ENCODE measurements at places on chromosomes 5 and 9.
A peak's percentile ranks its signal among the peaks of the same experiment; 100 is the strongest.

DNA sequence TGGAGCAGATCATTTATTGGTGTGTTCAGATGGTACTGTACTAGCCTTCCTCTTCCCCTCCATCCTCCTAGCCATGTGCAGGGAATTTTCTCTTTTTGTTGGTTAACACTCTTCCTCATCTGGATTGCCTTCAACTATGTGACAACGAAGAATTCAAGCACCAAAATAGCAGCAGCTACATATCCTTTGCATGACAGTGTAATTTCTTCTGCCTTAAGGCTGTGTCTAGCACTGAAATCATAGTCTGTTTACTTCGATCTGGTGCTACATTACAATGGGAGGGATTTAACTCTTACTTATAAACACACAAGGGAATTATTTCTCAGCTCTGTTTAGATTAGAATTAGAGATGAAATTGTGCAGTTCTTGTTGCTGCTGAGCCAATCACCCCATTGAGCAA is 260.4 kb downstream of the ARL15 start:
- no peak for DNase-seq

GRCh38 chr5:172274951-172275753 is 8.4 kb downstream of the UBTD2 start:
- no peak for DNase-seq

GRCh38 chr5:126499853-126500342 is 76.7 kb downstream of the GRAMD2B start:
- peak; percentile 63 for DNase-seq

GRCh38 chr5:151072630-151073025 is 8.2 kb downstream of the TNIP1 start:
- DNase-seq, result no peak

DNA sequence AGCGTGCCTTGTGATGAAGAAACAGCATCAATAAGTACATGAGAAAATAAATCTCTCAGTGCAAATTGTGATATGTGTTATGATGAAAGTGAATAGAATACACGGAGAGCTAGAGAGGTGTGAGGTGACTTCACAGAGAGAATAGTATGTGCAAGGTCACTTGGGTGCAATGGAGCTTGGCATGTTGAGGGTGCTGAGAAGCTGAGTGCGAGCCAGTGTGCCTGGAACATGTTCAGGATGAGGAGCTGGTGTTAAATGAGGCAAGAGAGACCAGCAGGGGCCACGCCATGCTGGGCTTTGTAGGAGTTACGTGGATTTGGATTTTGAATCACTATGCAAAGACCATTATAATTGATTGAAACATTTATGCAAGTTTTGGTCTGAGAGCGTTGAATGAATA is 12.8 kb upstream of the RPS23 start:
- DNase-seq, result no peak

GRCh38 chr5:71780597-71780996 is 61.5 kb downstream of the CARTPT start:
- DNase-seq, result no peak

DNA sequence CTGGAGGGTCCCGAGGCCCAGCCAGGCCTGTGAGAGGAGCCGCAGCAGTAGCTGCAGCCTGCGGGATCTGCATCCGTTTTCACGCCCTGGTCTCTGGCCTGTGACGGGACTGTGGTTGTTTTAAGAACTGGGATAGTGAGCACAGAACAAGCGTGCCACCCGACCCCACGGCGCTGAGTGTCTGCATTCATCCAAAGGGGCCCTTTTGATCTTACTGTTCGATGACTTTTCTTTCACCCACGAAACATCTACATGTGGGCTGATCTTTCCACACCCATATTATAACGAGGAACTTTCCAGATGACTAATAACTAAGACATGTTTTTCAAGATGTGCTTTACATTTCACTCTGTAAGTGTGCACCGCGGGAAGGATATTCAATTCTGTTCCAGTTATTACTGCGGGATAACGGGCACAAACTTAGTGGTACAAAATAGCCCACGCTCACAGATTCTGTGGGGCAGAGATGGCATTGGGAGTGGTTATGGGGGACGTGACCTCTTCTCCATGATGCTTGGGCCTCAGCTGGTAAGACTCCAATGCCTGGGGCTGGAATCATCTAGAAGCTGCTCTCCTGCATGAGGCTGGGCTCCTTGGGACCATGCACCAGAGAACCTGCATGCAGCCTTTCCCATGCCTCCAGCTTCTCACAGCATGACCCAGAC is 165.0 kb downstream of the SYK start:
- no peak for DNase-seq

- no peak for DNase-seq
Measured at GRCh38 chr9:92247296-92247695, 46.2 kb downstream of the IARS1 start.

- DNase-seq, result no peak
Measured at GRCh38 chr9:7892975-7893374, 93.4 kb upstream of the DMAC1 start.

DNA sequence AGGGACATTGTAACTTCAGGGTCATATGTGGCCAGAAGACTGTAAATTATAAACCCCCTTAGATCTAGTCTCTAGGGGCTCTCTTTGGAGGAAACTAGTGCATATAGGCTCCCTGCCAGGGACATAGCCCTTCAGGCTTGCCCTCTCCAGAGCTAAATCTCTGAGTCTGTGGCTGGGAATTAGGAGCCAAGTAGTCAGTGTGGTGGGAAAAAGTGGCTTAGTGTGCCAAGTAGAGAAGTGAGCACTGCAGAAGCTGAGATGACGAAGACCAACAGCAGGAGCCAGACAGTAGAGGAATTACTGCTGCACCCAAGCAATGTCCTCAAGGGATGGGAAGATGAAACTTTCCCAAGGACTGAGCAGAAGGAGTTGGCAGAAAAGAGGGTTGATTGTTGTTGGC is 71.2 kb downstream of the CWC27 start:
- DNase-seq, result no peak

- no peak for DNase-seq
Measured at GRCh38 chr5:59132131-59132530, 549.3 kb downstream of the RAB3C start.

- no peak for DNase-seq
Measured at GRCh38 chr5:83744821-83745220, 24.2 kb upstream of the HAPLN1 start.

DNA sequence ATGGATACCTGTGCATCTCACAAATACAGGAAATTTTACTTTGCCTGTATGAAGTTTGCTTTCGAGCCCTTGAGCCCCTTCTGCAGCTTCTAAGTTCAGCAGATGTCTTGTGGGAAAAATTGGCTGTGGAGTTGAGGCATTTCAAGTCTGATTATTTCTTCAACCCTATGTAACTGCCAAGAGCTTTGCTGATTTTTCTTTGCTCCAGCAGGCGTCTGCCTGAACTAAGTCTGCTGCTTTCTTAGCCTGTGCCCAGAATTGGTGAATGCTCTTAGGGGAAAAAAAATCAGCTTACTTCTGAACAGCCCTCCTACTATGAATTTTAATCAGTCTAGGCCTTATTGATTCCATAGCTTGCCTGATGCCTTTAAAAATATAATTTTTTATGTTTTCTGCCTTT is 41.2 kb downstream of the RIC1 start:
- DNase-seq, result no peak

DNA sequence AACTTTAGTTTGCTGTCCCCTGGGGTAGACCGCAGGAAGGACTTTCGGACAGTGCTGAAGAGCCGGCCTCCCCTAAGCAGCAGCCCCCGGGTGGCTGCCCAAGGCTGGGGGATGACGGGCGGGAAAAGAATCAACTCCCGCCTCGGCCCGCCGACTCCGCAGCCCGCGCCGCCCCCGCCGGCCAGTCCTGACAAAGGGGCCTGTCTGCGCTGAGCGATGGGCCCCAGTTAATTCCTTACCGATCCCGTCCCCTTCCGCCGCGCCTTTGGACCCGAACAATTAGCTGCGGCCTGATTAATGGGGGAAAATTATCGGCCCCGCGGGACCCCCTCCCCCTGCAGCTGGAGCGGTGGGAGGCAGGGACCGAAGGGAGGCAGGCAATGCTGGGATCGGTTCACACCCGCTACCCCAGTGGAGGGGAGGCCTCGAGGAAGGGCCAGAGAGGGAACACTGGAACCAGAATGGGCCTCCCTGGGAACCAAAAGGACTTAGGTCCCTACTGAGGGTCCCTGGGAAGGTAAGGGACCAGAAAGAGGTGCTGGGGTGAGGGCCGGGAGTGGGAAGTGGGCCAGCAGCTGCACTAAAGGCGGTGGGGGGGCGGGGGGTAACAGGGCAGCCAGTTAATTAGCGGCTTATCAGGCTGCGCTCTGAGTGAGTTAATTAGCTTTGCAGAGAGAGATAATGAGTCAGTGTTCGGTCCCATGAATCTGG is 4.2 kb downstream of the ARID3C start:
- DNase-seq, result no peak

DNA sequence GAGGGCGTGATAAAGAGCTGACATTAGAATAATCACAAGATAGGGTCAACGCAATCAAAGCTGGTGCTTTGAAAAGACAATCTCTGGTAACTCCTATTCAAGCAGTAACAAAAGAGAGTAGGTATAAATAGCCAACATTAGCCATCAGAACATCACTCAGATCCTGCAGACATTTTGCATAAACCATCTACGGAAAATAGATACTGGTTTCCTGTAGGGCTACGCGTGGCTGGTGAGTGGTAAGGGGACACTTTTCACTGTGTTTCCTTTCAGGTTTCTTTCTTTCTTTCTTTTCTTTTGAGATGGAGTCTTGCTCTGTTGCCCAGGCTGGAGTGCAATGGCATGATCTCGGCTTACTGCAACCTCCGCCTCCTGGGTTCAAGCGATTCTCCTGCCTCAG is 22.3 kb downstream of the TTF1 start:
- DNase-seq, result no peak

- DNase-seq, result no peak
Measured at GRCh38 chr5:85140471-85140870, 755.8 kb upstream of the EDIL3 start.

DNA sequence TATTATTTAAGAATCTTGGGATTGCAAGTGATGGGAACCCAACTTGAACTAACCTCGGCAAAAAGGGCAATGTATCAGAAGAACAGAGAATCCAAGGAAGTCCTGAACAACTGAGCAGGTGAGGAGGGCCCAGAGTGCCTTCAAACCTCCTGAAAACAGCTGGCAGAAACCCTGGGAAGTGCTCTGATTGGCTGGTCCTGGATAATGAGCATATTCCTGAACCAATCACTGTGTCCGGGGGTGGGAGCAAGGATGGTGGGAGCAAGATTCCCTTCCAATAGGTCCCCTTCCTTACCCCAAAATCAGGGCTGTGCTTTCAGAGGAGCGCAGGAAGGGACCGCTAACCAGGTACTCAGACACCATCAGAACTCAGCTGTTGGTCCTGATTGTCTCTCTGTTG is 31.9 kb upstream of the TBC1D2 start:
- DNase-seq, result peak; percentile 10

DNA sequence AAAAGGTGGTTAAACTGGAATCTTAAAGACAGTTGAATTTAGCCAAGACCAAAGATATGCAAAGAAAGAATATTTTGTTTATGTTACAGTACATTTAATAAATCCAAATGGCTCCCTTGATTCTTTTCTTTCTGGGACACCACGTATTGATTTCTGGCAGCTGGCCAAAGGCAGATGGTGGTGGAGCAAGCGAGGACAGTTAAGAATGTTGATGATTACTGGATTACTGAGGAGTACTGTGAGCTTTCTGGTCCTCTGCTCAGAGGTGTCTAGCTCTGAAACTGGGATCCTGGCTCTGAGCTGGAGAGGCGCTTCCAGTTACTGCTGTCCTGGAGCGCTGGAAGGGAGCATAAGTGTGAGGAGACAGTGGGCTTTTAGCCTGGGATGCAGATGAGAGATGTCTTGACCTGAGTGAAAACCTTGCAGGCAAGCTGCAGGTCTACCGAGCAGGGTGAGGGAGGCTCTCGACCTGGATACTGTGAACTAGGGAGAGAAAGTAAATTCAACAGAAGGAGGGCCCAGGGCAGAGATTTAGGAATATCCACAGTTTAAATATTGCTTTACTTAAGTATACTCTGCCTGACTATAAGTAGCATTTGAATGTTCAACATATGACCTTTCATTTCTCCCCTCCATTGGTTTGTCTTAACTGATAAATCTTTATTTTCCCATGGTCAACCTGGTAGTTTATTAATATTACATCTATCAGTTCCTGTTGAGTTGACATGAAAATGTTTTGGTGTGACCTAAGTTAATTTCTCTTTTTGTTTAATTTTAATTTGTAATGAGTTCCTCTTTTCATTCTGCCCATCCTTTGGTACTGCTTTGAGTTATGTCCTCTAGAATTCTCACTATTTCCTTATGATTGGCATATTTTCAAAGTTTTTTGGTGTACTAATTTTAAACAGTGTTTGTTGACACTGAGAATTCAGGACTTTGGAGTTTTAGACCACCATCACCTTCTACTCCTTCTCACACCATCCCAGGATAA is 3.7 kb downstream of the SYK start:
- DNase-seq, result peak; percentile 16

GRCh38 chr5:178295589-178295988 is 63.0 kb upstream of the PHYKPL start:
- no peak for DNase-seq

Measured in DMS53 (cell line).